GM23248 (cell line): ENCODE measurements at places on chromosomes 3 and 15. TPM values are rescaled to one million over a fixed set of nuclear protein-coding genes. Genes with fewer than 3 reads are reported as not detected.
A peak's percentile ranks its signal among the peaks of the same experiment; 100 is the strongest.

DNA sequence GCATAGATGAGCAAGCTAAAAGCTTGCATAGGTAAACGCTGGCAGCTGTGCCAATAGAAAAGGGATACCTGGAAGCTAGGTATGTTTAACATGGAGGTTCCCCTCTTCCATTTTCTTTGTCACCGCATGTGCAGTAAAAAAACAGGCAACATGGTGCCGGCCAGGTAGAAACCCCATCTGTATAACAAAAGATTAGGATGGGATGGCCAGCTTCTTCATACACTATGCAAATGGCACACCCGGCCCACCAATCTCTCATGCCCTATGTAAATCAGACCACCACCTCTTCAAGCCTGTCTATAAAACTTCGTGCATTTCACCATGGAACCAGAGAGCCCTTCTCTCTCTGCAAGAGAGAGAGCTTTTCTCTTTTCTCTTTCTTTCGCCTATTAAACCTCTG, 224.3 kb upstream of the P2RY1 start:
- H3K27me3 ChIP-seq = no peaks in the 10 kb centered on the region
- no peaks in the 10 kb centered on the region for H3K36me3 ChIP-seq
- H3K27ac ChIP-seq = no peak overlapping the region

DNA sequence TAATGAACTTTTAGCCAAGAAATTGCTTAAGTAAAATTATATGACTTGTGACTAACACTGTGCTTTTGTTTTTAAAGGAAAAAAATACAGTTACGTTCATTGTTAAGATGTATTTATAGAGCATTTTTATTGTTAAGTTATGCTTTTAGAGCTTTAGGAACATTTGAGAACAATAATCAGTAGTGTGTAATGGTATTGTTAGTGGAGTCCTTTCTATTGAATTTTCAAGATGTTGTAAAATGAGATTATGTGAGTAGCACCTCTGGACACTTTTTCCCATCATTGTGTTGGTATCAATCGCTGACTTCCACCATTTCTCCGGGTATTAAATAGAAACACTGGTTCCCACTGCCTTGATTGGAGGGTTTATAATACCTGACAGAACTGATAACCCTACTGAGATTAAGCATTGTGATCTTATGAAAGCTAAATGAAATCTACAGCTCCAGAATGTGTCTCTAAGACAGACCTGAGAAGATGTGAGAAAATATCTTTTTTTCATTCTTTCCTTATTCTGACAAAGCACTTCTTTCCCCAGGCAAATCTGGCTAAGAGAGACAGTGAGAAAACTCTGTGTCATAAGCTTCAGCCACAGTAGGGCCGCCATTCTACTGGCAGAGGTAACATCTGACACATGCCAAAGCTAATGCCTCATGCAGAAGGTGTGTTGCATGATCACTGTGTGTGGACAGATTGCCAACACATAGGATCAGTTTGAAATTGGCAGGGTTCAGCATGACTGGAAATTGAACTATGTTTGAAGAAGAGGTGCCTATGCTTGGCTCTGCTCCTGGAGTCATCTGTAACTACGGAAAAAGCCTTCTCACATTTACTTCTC, 610.8 kb downstream of the MECOM start:
- no peaks in the 10 kb centered on the region for H3K36me3 ChIP-seq
- peak; percentile 60 for DNase-seq
- no peaks in the 10 kb centered on the region for H3K27me3 ChIP-seq
- H3K4me1 ChIP-seq = 0 out of 2 replicates have a peak, but pooled peaks cover 7% of the 10 kb centered on the region
- H3K27ac ChIP-seq = no peak overlapping the region
- H3K4me3 ChIP-seq = no peak overlapping the region

GRCh38 chr15:89088605-89089315, 504 bp downstream of the ABHD2 start:
- peak overlapping the region; percentile 34 for H3K27ac ChIP-seq
- peaks cover 23% of the 10 kb centered on the region for H3K4me1 ChIP-seq
- H3K4me3 ChIP-seq = peak overlapping the region; percentile 86
- DNase-seq = peak; percentile 46

- peak overlapping the region; percentile 76 for H3K4me3 ChIP-seq
- DNase-seq = peak; percentile 14
- no peak overlapping the region for H3K27ac ChIP-seq
- no peaks in the 10 kb centered on the region for H3K36me3 ChIP-seq
- no peaks in the 10 kb centered on the region for H3K27me3 ChIP-seq
Measured at GRCh38 chr3:72888546-72889309, 882 bp downstream of the GXYLT2 start.

GRCh38 chr3:99393961-99394360, 244.4 kb upstream of the COL8A1 start:
- H3K4me1 ChIP-seq = peaks cover 41% of the 10 kb centered on the region
- H3K27ac ChIP-seq = peak overlapping the region; percentile 76
- no peaks in the 10 kb centered on the region for H3K36me3 ChIP-seq
- no peak for DNase-seq

The C2CD4A gene
- total RNA-seq = not detected in 2 replicates

The SNAPC5 gene
- 5.3 and 17.6 TPM in 2 replicates for total RNA-seq
